CD4-positive, alpha-beta T cell treated with Interleukin-12 subunit alpha and Interleukin-12 subunit beta, for 1 hour (primary cell): ENCODE measurements at places on chromosomes 12 and 14.

DNA sequence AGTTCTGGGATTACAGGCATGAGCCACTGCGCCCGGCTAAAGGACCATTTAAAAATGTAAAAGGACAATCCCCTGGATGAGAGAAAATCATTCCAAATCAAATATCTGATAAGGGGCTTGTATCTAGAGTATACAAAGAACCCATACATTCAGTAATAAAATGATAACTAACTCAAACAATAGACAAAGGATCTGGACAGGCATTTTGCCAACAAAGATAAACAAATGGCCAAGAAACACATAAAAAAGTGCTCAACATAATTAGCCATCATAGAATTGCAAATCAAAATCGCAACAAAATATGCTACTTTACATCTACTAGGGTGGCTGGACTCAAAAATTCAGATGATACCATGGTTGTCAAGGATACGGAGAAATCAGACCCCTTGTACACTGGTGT, 8.5 kb upstream of the BICD1 start:
- DNase-seq = no peak

GRCh38 chr12:68812553-68813241, 4.7 kb downstream of the MDM2 start:
- DNase-seq = no peak

- DNase-seq = no peak
Observed at GRCh38 chr14:24253936-24254335, 9.0 kb downstream of the TGM1 start.

DNA sequence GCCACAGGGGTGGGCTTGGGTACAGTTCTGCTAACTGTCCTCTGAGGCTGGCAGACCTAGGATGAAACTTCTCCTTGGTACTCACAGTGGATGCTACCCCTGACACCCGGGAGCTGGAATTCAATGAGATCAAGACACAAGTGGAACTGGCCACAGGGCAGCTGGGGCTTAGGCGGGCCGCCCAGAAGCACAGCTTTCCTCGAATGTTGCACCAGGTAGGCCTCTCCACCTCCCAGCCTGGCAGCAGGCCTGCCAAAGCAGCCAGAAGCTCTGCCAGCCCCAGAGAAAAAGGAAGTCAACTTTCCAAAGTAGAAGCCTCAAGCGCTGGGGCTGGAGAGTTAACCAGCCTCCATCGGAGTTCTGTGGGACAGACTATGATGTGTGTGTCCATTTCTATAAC, 2.4 kb upstream of the NRL start:
- no peak for DNase-seq

DNA sequence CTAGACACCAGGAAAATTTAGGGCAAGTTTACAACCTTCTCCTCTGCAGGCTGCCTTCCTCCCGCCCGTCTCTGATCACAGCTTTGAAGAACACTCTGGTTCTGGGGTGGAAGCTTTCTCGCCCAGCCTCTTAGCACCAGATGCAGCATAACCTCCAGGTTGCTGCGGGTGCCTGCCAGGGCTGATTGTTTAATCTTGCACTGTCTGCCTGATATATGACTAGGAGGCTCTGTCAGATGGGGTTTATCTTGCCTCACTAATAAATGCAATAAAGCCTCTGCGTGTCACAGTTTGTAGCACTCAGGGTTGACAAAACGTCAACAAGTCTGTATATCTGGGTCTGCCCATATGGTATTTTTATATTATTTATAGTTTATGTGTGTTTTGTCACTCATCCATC, 388.2 kb downstream of the FUT8 start:
- no peak for DNase-seq

GRCh38 chr12:47574252-47575021, 131.4 kb downstream of the RPAP3 start:
- DNase-seq = no peak

- peak; percentile 19 for DNase-seq
Observed at GRCh38 chr12:28872654-28873268, 276.3 kb upstream of the FAR2 start.
